GM04503 (cell line): ENCODE measurements at places on chromosomes 7 and 10.
A peak's percentile ranks its signal among the peaks of the same experiment; 100 is the strongest.

GRCh38 chr10:114379631-114380041 is 24.7 kb downstream of the AFAP1L2 start:
- no peak for DNase-seq

- DNase-seq, result no peak
Observed at GRCh38 chr10:125294109-125294508, 133.7 kb upstream of the CTBP2 start.

DNA sequence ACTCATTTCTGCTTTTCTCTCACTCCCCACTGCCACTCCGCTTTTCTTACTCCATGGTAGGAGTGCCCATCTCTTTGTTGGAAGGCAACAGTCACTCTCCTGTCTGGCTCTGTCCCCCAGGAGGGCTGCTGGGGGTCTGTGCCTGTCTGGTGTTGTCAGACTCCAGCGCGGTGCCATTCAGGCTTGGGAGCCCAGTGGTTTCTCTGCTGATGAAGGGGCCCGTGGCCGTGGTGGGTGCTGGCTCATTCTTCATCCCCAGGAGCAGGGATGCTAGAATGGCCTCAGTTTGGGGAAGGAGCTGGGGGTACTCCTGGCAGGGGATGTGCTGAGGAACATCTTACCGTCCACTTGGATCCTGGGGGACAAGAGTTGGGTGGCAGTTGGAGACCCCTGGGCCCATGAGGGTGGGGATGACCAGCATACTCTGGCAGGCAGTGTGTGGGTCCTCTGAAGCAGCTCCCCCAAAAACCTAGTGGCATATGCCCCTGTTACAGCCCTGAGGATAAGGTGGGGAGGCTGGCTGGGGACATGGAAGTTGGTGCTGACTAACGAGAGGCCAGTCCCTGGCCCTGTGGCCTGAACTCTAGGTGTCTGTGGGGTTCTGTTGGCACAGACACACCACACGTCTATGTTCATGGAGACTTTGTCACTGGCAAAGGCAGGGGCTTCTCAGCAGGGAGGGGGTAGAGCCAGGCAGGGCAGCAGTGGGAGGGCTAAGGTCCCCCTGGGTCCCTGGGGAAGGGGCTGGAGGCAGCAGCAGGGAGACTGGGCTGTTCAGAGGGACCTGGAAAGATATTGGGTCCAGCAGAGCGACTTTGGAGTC is 102.8 kb upstream of the RET start:
- DNase-seq, result no peak

DNA sequence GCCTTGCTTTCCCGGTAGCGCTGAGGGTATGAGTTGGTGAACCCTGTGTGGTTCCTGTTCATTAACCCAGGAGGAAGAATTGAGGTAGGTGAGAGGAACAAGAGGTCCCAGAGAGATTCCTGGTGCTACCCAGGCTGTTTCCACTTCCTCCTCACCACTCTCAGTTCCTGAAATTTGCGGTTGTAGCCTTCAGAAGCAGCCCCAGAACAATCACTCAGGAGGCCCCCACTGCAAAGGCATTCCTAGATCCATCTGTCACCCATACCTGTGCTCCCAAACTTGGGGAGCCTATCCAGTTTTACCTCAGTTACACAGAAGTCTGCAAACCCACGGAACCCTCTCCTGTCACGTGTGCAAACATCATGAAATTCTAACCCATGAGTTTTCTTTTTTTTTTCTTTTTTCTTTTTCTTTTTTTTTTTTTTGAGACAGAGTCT is 9.0 kb upstream of the PIP4K2A start:
- DNase-seq, result no peak

DNA sequence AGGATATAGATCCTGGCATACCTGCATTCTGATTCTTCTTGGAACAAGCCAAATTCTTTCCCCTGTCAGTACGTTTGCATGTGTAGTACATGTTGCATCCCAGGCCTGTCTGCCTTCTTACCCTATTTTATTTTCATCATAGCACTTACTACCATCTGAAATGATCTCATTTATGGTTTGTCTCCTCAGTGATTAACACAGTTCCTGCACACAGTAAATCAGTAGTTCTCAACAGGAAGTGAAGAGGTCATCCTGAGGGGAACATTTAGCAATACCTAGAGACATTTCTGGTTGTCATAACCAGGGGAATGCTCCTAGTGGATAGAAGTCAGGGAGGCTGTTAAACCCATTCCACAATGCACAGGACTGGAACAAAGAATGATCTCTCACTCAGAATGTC is 38.2 kb upstream of the SLC26A4 start:
- DNase-seq, result peak; percentile 90

DNA sequence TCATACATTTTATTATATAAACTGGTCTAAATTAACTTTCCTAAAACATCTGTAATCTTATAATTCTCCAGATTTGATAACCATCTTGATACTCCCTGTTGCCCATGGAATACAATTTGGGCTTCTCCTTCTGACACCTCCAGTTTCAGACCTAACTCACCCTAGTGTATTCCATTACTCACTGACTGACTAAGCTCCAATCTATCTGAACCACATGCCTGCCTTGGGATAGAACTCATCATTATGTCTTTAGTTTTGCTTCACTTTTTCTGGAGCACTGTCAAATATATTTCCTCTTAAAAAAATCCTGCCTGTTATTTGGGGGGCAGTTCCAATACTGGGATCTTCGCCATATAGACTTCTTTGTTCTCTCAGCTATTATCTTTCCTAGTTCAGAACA is 4.9 kb upstream of the FOXP2 start:
- no peak for DNase-seq
